ENCODE measurements at places on chromosomes 16 and 17. TPM values are rescaled to one million over a fixed set of nuclear protein-coding genes. Genes with fewer than 3 reads are reported as not detected.

GRCh38 chr16:12470311-12471229, 333.1 kb downstream of the CPPED1 start:
- H3K27me3 ChIP-seq = no peaks in the 10 kb centered on the region
- H3K36me3 ChIP-seq = peaks cover 3% of the 10 kb centered on the region
- H3K4me3 ChIP-seq = no peak overlapping the region
- H3K4me1 ChIP-seq = peaks cover 8% of the 10 kb centered on the region
- no peak overlapping the region for H3K27ac ChIP-seq
- DNase-seq = no peak

GRCh38 chr16:63563819-63564505, 1527.7 kb upstream of the CDH8 start:
- no peak for DNase-seq
- H3K4me3 ChIP-seq = no peak overlapping the region
- no peak overlapping the region for H3K27ac ChIP-seq

GRCh38 chr17:37123941-37124820, 175.4 kb downstream of the AATF start:
- H3K36me3 ChIP-seq = peaks cover 11% of the 10 kb centered on the region
- H3K27ac ChIP-seq = no peak overlapping the region
- no peaks in the 10 kb centered on the region for H3K27me3 ChIP-seq
- H3K4me3 ChIP-seq = no peak overlapping the region

DNA sequence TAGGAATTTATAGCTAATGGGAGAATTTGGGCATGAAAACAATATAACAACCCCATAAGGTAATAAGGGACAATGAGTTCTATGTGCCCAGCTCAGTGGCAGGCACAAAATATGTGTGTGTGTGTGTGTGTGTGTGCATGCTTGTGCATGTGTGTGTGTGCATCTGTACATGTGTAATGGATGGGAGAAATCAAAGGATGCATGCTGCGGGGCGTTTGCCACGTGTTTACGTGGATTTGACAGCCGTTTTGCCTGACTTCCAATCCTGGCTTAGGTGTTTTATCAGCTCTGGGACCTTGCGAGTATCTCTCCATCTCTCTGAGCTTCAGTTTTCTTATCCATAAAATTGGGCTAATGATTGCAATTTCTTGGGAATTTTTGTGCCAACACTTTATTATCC, 108.4 kb downstream of the IRX5 start:
- H3K36me3 ChIP-seq = no peaks in the 10 kb centered on the region
- no peak for DNase-seq
- H3K4me3 ChIP-seq = no peak overlapping the region
- no peak overlapping the region for H3K27ac ChIP-seq

GRCh38 chr17:79180358-79181005, 105.9 kb downstream of the ENGASE start:
- no peaks in the 10 kb centered on the region for H3K36me3 ChIP-seq
- no peaks in the 10 kb centered on the region for H3K4me1 ChIP-seq
- no peak for DNase-seq
- H3K27ac ChIP-seq = no peak overlapping the region
- peaks cover 31% of the 10 kb centered on the region for H3K27me3 ChIP-seq
- H3K4me3 ChIP-seq = no peak overlapping the region

FBXW10 gene
- polyA plus RNA-seq = not detected

CCL23 gene
- not detected for polyA plus RNA-seq

DNA sequence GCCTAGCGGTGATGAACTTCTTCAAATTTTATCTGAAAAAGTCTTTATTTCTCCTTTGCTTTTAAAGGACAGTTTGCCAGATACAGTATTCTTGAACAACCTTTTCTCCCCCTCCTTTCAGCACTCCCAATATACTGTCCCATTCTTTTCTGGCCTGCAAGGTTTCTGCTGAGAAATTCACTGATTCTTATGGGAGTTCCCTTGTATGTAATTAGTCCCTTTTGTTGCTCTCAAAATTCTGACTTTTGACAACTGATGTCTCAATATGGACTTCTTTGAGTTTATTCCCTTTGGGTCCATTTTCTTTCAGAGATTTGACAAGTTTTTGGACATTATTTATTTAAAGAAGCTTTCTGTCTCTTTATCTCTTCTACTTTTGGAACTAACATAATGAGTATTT, 39.4 kb downstream of the SDR42E1 start:
- no peaks in the 10 kb centered on the region for H3K36me3 ChIP-seq
- no peak for DNase-seq
- H3K27ac ChIP-seq = no peak overlapping the region
- H3K4me1 ChIP-seq = peaks cover 5% of the 10 kb centered on the region
- no peak overlapping the region for H3K4me3 ChIP-seq

CLEC10A gene
- 0.99 TPM for polyA plus RNA-seq

- H3K36me3 ChIP-seq = no peaks in the 10 kb centered on the region
- H3K27ac ChIP-seq = no peak overlapping the region
- H3K27me3 ChIP-seq = no peaks in the 10 kb centered on the region
- H3K4me1 ChIP-seq = no peaks in the 10 kb centered on the region
Observed at GRCh38 chr17:66557886-66558285, 255.5 kb downstream of the PRKCA start.

GRCh38 chr17:78563189-78564145, 13.7 kb downstream of the DNAH17 start:
- no peak overlapping the region for H3K27ac ChIP-seq
- H3K4me3 ChIP-seq = no peak overlapping the region
- no peaks in the 10 kb centered on the region for H3K4me1 ChIP-seq
- H3K27me3 ChIP-seq = peaks cover 5% of the 10 kb centered on the region
- no peaks in the 10 kb centered on the region for H3K36me3 ChIP-seq

- H3K27ac ChIP-seq = no peak overlapping the region
- no peaks in the 10 kb centered on the region for H3K4me1 ChIP-seq
- no peaks in the 10 kb centered on the region for H3K36me3 ChIP-seq
- DNase-seq = no peak
- H3K4me3 ChIP-seq = no peak overlapping the region
Observed at GRCh38 chr16:67301080-67301782, 21.9 kb downstream of the PLEKHG4 start.

MMP15 gene
- not detected for polyA plus RNA-seq

- H3K27me3 ChIP-seq = no peaks in the 10 kb centered on the region
- no peak overlapping the region for H3K4me3 ChIP-seq
- H3K4me1 ChIP-seq = peaks cover 30% of the 10 kb centered on the region
Observed at GRCh38 chr17:4358154-4358553, 8.3 kb downstream of the UBE2G1 start.

GRCh38 chr16:89103156-89103555, 9.5 kb downstream of the ACSF3 start:
- peaks cover 81% of the 10 kb centered on the region for H3K36me3 ChIP-seq
- no peak for DNase-seq
- no peak overlapping the region for H3K4me3 ChIP-seq
- H3K27me3 ChIP-seq = no peaks in the 10 kb centered on the region

Measured in B cell (primary cell).